ENCODE measurements at places on chromosomes 6 and 20. TPM values are rescaled to one million over a fixed set of nuclear protein-coding genes. Genes with fewer than 3 reads are reported as not detected.

C20orf202 gene
- not detected for polyA plus RNA-seq

PRPF6 gene
- 34.5 TPM for polyA plus RNA-seq

ADGRF1 gene
- not detected for polyA plus RNA-seq

PAK5 gene
- polyA plus RNA-seq: not detected

NUP43 gene
- 7.2 TPM for polyA plus RNA-seq

DAAM2 gene
- not detected for polyA plus RNA-seq

ID4 gene
- polyA plus RNA-seq: not detected

DEFB110 gene
- polyA plus RNA-seq: not detected

CHRNA4 gene
- not detected for polyA plus RNA-seq

MUC22 gene
- polyA plus RNA-seq: not detected

GTSF1L gene
- polyA plus RNA-seq: not detected

TBC1D7 gene
- 34.3 TPM for polyA plus RNA-seq

FOXQ1 gene
- polyA plus RNA-seq: not detected

PTGIS gene
- polyA plus RNA-seq: not detected

CAP2 gene
- polyA plus RNA-seq: not detected

HLA-DRB5 gene
- 394 TPM for polyA plus RNA-seq

CTCFL gene
- polyA plus RNA-seq: not detected

OXT gene
- polyA plus RNA-seq: not detected

FAM209B gene
- polyA plus RNA-seq: 0.84 TPM

HUS1B gene
- polyA plus RNA-seq: 0.23 TPM

SYNJ2 gene
- polyA plus RNA-seq: 0.82 TPM

BTN1A1 gene
- not detected for polyA plus RNA-seq

IL20RA gene
- not detected for polyA plus RNA-seq

BPIFA1 gene
- not detected for polyA plus RNA-seq

SIRPD gene
- polyA plus RNA-seq: 12.0 TPM

KCNK5 gene
- not detected for polyA plus RNA-seq

FBXO5 gene
- 1.9 TPM for polyA plus RNA-seq

HLA-DPB1 gene
- polyA plus RNA-seq: 682 TPM

MEA1 gene
- polyA plus RNA-seq: 31.0 TPM

FKBP1C gene
- polyA plus RNA-seq: 0.15 TPM
